ENCODE measurements at places on chromosomes 12 and 14.
A peak's percentile ranks its signal among the peaks of the same experiment; 100 is the strongest.

- no peak for DNase-seq
These were observed 983 bp downstream of the MYF6 start for GRCh38 chr12:80708259-80708974.

- peak; percentile 1 for DNase-seq
These were observed 498.4 kb downstream of the RMST start for GRCh38 chr12:97960741-97961608.

- DNase-seq = no peak
These were observed 25.5 kb downstream of the BDKRB1 start for GRCh38 chr14:96281486-96281885.

DNA sequence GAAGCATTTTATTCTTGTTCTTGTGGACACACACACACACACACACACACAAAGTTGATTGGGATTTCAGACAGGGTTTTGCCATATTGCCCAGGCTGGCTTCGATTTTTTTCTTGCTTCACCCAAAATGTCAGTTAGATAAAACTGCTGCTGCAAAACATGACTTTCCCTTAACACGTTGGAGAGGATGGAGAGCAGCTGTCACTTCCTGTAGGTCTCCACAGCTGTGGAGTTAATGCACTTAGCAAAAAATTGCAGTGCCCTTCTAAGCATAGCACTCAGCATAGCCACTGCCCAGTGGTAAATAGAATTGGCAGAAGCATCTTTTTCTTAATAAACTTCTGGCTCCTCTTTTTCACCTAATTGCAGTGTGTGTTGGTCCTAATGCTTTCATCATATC, 54.5 kb downstream of the PDZRN4 start:
- no peak for DNase-seq

DNA sequence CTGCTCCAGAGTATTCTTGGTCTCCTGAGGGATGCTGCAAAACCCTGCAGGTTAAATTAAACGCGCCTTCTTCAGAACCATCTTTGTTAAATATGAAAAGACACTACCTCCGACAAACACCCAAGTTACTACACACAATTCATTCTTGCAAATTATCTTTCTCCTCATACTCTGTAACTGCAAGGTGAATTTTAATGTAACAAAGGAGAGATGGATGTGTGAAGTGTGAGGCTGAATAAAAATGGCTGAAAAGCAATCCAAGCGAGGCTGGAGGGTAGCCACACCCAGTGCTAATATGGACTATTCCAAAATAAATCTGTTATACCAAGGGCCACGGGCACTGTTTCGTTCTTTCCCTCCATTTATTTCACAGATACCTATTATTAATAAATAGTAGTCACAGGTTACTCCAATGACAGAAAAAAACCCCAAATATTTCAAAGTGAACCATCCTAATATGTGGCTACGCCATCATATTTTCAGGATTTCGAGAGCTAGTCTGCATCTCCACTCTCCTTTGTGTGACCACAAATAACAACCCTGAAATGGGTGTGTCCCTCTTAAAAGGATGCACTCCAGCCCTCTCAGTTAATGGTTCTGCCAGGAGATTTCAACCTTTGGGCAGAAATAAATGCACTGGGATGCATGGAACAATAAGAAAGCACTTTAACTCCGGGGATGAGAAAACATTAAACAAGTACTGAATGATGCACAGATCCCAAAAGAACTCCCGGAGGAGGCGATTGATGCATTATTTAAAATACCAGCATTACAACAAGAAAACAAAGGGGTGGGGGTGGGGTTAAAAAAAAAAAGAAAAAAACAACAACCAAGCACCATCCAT, 53.1 kb upstream of the CCDC175 start:
- DNase-seq = no peak

GRCh38 chr12:24075650-24076049, 126.2 kb upstream of the SOX5 start:
- no peak for DNase-seq

DNA sequence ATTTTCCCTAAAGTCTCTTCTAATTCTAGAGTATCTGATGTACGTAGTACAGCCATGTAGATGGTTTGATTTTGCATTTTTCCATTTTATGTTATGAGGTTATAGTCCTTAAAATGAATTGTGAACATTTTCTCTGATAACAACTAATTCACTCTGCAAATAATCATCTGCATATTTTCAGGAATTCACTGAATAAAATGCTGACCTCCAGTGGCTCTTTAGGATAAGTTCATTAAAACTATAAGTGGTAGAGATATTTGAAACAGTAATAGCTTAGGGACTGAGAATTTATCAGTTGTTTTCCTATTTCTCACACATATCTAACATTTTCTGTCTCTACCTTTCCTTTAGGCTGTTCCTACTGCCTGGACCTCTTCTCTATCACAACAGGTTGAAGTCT, 4.4 kb downstream of the MSRB3 start:
- DNase-seq = no peak

GRCh38 chr12:53352331-53353256, 16.4 kb upstream of the SP7 start:
- peak; percentile 86 for DNase-seq

DNA sequence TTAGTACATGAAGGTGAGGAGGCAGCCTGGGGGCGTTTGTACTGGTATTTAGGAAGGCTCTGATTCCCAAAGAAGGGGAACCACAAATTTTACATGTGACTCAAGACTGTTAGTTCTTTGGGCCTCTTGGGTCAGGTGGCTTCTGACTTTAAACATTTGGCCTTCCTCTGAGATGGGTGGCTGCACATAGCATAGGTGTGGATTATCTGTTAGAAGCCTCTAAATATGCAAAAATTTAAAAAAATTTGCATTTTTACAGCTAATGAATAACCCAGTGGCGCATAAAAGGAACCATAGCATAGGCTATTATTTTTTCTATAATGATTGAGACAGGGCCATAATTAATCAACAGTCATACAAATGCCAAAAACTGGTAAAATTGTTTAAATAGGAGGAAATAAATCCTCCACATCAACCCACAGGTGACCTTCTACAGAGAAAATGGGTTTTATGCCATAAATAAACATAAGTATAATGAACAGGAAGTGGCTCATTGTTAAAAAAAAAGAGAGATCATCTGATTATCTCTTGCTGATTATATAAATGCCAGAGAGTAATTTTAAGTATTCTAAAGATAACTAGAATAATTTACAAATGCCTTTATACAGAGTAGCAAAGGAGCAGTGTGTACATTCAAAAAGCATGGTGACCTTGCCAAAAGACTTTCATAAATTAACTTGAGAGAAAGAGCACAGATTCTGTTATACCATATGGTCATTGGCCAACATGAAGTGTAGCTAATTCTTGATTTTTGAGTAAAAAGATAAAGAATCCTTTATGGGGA, 284.2 kb upstream of the ATP2B1 start:
- no peak for DNase-seq

DNA sequence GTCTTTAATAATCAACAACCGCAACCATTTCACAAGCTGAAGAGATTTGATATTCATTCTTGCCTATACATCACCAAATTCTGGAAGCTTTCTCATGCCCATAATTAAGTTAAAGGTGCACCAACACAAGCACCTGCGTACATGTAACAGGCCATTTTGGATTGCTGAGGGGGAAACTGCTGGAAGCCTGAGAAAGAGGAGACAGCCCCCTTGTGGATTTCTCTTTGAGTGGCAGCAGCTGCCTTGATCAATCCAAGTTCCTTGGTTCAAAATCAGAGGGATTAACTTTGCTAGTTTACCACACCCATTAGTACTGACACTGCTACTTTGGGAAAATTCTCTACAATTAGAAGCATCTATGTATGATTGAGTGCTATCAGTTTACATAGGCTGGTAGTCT, 321.1 kb downstream of the NOVA1 start:
- DNase-seq = no peak

DNA sequence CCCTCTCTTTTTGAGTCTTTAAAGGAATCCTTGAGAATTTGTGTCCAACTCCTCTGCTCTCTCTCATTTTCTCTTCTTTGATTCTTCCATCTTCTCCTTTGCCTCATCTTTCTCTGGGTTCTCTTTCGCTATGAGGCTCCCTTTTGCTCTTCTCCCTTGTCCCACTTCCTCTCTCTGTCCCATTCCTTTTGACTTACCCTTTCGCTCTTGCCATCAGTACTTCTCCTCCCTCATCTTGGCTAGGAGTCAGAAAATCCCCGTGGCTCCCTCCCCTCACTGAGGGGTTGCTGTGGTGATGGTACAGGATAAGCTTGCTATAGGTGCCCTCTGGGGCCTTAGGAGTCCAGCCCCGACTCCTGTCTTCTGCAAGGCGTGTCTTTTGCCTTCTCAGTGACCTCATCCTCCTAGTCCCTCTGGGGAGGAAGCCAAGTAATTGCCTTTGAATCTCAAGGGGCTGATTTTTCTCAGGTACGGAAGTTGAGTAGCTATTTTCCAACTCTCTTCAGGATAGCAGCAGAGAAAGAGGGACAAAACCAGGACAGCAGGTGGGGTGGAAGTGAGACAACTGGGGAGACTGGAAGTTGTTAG, 6.4 kb downstream of the PDE1B start:
- no peak for DNase-seq

- peak; percentile 82 for DNase-seq
These were observed 207.2 kb downstream of the ZFP36L1 start for GRCh38 chr14:68585690-68586089.

DNA sequence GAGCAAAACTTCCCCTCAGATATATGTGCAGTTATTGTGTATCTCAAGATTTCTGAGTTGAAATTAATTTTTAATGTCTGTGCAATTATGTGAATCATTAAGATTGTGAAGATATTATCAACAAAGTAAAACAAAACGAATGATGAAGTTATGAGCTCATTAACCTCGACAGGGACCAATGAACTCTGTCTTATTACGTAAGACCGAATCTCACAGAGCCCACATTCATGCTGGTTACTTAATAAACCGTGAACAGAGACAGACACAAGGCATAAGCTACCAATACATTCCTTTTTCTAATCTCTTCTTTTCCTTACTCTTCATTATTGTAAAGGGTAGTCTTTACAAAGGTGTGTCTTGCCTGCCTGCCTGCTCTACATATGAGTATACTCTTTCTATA, 568.7 kb downstream of the RPS29 start:
- no peak for DNase-seq

DNA sequence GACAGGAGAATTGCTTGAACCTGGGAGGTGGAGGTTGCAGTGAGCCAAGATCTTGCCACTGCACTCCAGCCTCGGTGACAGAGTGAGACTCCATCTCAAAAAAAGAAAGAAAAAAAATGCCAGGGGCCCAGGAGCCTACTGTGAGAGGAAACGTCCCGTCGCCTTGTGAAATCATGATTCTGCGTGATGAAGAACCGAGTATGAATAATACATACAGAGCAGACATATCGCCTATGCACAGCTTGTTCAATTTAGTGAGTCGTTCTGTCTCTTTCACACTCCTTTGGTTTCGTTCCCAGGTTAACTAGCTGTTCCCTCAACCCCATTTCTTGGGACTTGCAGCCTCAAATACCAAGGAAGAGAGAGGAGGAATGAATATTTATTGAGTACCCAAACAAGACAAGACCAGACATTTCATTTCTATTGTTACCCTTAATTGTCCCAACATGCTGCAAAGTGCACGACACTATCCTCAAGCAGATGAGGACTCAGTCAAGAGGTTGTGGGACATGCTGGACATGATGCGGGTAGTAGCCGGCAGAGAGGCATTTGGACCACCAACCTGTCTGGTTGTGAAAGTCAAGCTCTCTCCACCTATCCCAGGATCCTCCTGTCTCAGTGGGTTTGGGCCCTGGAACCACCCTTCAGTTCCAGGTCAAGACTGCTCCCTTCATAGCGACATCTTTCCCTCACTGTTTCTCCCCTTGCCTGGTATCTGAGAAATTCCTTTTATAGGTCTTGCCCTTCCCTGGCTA, 8.6 kb upstream of the CD27 start:
- no peak for DNase-seq

DNA sequence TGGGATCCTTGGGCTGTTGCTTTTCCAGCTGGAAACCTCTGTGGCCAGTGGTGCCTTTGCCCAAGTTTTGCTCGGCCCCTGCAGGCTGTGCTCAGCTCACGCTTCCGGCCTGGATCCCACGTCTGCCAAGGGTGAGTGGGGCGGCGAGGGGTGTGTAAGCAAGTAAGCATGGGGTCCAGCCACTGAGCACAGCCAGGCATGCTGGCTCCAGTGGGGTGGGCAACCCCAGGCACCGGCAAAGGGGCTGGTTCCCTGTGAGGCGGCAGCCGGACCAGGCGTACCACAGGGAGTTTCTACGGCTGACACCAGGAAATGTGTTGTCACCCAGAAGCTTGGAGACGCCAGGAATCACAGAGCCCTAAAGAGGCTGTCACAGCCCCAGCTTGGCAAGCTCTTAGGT, 393.4 kb upstream of the CCDC196 start:
- no peak for DNase-seq

- DNase-seq = peak; percentile 12
These were observed 250.4 kb downstream of the TMTC2 start for GRCh38 chr12:82937151-82937550.

GRCh38 chr14:68486033-68486732, 306.7 kb downstream of the ZFP36L1 start:
- no peak for DNase-seq

- DNase-seq = peak; percentile 96
These were observed at the start of the genes CBLN3 and KHNYN for GRCh38 chr14:24429395-24430142. Gene CBLN3, minus strand, starts transcription at chr14:24429668. Its CDS starts 614 bp downstream, at chr14:24429054. Gene KHNYN, plus strand, starts transcription at chr14:24429954. Its CDS starts 777 bp downstream, at chr14:24430731.

DNA sequence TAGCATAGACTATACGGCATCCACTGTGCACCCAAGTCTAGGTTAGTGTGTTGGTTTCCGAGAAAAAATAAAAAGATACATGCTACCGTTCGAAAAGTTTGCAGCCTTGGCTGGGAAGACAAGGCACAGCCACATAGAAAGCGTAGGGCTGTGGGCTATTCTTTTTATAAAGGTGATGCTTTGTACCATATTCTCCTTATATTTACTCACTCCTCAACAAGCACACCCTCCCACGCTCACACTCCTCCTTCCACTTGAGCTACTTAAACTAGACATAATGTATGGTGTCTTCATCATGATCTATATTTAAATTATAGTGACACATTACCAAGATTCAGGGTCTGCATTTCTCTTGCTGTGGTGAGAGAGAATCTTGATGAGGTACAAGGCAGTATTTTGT, 1416.5 kb downstream of the AACS start:
- DNase-seq = no peak

DNA sequence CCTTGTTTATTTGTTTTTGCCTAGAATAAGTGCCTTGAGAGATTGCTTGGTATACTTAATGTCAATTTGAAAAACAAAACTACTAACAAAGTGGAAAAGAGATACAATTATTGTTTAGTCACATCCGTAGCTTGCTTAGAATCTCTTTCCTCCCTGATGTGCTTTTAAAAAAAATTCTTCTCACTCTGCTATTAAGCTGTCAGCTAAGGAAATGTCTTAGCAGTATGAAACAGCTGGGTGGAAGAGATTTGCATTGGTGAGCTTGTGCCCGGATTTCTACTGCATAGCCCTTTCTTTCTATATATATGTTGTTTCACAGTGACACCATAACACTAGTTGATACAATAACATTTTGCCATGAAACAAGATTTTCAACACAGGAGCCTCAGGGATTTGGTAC, 229.4 kb upstream of the RGS6 start:
- no peak for DNase-seq

GRCh38 chr14:55116246-55117030, 12.6 kb upstream of the LGALS3 start:
- DNase-seq = no peak

- DNase-seq = peak; percentile 76
These were observed 95.9 kb downstream of the OTOGL start for GRCh38 chr12:80195074-80195726.
